ENCODE measurements at places on chromosomes 5 and 9.

DNA sequence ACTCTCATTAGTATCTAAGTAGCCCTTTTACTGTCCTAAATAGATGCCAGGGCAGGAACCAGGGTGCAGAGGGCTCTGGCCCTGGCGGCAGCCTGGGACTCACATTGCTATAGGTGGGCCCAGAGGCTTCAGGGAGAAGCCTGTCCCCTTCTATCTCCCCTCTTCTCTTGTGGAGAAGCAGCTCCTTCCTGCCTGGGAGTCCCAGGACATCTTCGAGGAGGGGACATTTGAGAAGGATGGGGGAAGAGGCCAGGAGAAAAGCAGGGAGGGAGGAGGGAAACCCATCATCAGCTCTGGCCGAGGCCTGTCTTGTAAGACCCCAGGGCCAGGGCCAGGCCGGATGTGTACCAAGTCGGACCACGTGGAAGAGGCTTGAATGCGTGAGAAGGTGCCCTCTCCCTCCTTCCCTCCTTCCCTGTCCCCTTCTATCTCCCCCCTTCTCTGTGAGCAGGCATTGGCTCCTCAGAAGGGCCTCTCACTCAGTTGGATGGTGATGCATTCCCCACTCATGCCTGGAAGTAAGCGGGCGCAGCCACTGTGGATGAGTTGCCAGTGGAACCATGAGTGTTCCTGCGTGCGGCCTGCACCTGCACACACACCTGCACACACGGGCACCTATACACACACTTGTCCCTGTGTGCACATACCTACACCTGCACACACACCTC lies 20.7 kb upstream of the LPCAT1 start:
- no peak for DNase-seq

DNA sequence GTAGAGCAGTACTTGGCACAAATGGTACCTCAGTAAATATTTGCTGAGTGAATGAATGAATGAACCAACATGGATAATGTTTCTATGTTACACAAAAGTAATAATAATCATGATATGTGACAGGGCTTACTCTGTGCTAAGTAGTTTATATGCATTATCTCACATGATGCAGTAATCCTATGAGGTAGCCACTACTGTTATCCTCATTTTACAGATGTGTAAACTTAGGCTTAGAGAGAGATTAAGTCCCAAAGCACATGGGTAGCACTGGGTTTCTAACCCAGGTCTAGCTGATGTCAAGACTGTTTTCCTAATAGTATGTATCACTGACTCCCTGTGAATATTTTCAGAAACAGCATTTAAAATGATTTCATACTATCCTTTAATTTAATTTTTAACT lies 44.1 kb upstream of the VDAC1 start:
- DNase-seq: no peak

- no peak for DNase-seq
Observed at GRCh38 chr9:125603478-125604021, 103.5 kb downstream of the MAPKAP1 start.

DNA sequence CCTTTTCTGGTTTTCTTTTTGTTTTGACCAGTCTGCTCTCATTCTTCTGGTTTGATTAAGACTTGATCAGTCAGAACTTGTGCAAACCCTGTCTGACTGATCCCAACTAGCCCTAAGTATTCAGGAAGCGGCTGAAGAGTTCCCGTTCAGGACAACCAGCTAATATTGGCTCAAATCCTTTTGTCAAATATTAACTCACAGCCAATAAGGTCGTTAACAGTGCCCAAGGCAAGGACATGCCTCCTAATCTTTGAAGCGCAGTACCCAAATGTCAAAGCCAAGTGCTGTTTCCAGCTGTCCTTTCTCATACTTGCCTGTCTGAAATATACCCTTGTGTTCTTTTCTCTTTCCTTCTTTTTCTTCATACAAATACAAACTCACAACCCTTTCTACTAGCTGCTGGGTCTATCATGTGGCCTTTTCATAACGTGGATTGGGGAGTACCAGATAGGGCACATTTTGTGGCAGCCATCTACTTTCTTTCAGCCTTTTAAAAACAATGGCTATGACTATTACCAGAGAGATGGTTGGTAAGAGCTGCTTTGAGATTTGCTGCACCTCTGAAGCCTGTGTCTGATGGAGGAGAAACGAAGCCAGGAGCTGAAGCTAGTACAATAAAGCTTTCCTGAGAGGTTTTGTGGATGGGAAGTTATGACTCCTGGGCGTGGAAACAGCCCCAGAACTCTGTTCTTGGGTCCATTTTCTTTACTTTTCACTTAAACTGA lies 266.4 kb upstream of the ZNF608 start:
- DNase-seq: no peak

GRCh38 chr9:8261737-8262136 lies 462.2 kb upstream of the DMAC1 start:
- DNase-seq: no peak

DNA sequence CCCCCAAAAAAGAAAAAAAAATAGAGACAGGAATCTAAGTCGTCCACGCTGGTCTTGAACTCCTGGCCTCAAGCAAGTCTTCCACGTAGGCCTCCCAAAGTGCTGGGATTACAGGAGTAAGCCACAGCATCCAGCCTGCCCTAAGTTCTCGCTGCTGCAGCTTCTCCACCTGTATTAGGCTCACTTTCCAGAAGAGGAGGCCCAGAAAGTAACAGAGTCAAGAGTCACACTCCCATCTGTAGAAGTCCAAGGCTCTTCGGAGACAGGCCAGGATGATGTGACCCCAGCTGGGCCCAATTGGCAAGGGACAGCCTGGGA lies 1.8 kb downstream of the EEIG1 start:
- DNase-seq: no peak

GRCh38 chr5:57488215-57488955 lies 5.8 kb upstream of the ACTBL2 start:
- DNase-seq: no peak

- no peak for DNase-seq
Observed at GRCh38 chr5:16525651-16526050, 60.1 kb upstream of the ZNF622 start.

- DNase-seq: no peak
Observed at GRCh38 chr9:74275872-74276508, 221.1 kb upstream of the RORB start.

DNA sequence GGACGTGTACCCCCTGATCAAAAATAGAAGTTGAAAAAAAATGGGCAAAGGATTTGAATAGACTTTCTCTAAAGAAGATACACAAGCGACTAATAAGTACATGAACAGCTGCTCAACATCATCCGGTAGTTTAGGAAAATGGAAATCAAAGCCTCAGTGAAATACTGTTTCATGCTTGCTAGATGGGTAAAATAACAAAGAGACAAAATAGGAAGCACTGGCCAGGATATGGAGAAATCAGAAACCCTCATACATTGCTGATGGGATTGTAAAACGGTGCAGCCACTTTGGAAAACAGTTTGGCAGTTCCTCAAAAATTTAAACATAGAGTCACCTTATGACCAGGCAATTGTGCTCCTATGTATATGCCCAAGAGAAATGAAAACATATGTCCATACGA lies 65.0 kb upstream of the SUB1 start:
- DNase-seq: no peak

DNA sequence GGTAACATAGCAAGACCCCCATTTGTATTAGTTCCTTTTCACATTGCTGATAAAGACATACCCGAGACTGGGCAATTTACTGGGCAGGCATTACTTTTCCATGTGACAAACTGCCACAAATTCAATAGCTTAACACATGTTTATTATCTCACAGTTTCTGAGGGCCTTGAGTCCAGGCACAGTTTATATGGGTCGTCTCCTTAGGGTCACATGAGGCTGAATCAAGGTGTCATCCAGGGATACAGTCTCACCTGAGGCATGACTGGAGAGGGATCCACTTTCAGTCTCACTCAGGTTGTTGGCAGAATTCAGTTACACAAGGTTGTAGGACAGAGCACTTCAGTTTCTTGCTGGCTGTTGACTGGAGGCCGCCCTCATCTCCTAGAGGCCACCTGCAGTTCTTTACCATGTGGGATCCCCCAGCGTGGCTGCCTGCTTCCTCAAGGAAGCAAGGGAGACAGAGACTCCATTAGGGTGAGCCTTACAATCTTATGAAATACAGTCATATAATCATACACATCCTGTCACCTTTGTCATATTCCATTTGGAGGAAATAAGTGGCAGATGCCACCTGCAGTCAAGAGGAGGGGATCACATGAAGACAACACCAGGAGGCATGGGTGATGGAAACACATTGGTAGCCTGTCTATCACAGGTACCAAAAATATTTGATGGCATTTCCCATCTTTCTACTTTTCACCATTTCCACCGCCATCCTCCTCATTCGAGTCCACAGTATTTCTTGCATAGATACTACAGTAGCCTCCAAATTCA lies 15.1 kb upstream of the ERAP1 start:
- DNase-seq: no peak

DNA sequence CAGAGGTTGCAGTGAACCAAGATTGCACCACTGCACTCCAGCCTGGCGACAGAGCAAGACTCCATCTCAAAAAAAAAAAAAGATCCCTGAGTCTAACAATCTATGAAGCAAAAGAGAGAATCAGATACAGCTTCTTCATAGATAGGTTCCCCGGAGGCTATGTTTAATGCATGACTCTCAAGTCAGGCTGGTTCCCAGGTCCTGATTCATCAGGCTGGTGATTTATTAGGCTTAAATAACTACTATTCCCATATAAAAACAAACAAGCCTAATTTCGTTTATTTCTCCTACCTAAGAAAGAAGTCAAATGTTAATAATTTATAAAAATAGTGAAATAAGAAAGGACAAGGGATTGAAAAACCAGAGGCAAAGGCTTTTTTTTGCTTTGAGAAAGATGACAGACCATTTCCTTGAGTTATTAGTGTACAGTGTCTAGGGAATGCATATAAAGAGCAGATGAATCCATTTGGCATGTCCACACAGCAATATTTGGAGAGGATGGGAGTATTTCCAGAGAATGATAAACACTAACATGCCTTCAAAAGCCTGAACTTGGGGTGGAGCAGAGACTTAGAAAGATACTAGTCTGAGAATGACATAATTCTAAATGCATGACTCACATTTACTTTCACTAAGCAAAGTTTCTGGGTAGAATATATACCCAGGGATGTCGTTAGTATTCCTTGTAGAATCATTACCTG lies 115.3 kb downstream of the NREP start:
- DNase-seq: no peak

GRCh38 chr5:167528651-167529050 lies 762.8 kb upstream of the WWC1 start:
- DNase-seq: no peak

DNA sequence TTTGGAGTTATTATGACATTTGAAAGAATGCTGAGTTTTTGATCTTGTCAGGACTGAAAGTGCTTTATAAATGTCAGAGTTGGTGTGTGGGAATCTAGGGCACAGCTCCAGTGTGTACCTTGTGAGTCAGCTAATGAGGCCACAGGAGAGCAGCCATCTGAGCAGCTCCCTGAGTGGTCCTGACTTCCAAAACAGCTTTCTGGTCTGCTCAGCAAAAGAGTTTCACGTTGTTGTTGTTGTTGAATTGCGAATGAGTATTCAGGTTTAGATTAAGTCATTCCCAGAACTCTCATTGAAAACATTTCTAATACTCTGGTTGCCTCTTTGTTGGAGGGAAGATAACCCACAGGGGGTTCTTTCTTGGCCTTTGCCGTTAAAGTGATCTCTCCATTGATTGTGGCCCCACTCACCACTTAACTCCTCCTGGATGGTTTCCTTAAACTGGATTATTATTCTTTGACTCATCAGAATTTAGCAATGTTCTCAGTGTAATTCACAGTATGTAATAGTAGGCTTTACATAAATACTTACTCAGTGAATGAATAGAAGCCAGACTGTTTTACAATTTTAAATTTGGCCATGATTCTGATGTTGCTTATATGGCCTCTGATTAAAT lies 125.1 kb upstream of the SGCD start:
- no peak for DNase-seq

GRCh38 chr5:2780421-2781171 lies 29.1 kb upstream of the IRX2 start:
- DNase-seq: no peak

DNA sequence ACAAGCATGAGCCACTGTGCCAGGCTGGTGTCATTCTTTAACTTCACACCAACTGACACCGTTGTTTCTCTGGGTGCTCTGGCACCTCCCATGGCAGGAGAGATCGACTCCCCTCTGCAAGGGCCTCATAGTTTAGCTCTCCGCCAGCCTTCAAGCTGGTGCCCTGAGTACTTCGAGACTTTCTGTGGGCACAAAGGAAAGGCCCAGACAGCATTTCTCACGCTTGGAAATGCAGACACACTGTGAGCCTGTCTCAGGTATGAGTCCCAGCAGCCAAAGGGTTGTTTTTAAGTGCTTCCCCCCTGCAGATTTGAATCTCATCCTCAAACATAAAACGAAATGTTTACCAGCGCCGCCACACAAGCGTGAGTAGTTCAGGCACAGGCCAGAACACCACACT lies 11.1 kb upstream of the TCF7 start:
- no peak for DNase-seq

- no peak for DNase-seq
Observed at GRCh38 chr5:38666668-38667498, 110.4 kb upstream of the LIFR start.

DNA sequence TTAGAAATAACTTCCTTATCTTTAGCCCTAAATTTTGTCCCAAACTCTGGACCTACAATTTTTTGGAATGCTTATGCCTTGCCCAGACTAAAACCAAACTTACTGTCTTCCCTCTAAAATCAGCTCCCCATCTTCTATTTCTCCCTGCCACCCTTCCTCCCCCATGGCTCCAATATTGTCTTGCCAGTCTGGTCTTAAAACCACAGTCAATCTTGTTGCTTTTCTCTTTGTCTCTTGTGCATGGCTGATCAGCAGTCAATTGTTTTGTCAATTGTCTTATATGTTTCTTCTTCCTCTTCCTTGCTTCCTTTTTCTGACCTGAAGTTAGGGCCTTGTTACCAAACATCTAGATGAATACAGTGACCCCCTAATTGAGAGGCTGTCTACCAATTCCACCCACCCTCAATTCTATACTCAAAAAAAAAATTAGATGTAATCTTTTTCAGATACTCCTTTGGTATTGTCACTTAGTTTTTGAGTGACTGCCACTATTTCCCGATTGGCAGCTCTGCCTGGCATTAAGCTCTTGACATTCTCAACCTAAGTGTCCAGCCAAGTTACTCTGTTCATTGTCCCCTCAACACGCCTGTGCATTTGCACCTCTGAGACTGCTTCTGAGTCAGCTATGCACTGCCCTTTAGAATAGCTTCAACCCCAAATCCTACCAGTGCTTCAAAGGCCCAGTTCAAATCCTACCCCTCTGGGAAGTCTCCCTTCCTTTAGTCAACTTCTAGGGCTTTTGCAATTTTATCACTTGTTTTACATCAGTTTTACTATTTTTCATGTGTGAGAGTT lies 2.5 kb downstream of the PDCD1LG2 start:
- no peak for DNase-seq

All from esophagus squamous epithelium (tissue), 5 donors.